Vagina (tissue), 2 donors: ENCODE measurements at places on chromosomes 13 and 19.

DNA sequence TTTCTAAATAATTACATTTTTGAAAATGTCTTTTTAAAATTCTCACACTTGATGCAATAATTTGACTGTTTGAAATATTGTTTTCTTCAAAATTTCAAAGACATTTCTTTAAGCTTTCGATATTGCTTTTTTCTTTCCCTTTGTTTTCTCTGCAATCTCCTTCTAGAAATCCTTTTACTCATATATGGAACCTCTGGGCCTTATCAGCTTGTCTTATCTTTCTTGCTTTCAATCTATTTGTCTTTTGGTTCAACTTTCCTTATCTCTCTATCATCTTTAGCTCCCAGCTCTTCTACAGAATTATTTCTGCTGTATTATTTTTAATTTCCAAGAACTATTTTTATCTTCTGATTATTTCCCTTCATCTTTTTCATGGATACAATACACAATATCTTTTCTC, 80.7 kb upstream of the DIAPH3 start:
- no peak for DNase-seq

DNA sequence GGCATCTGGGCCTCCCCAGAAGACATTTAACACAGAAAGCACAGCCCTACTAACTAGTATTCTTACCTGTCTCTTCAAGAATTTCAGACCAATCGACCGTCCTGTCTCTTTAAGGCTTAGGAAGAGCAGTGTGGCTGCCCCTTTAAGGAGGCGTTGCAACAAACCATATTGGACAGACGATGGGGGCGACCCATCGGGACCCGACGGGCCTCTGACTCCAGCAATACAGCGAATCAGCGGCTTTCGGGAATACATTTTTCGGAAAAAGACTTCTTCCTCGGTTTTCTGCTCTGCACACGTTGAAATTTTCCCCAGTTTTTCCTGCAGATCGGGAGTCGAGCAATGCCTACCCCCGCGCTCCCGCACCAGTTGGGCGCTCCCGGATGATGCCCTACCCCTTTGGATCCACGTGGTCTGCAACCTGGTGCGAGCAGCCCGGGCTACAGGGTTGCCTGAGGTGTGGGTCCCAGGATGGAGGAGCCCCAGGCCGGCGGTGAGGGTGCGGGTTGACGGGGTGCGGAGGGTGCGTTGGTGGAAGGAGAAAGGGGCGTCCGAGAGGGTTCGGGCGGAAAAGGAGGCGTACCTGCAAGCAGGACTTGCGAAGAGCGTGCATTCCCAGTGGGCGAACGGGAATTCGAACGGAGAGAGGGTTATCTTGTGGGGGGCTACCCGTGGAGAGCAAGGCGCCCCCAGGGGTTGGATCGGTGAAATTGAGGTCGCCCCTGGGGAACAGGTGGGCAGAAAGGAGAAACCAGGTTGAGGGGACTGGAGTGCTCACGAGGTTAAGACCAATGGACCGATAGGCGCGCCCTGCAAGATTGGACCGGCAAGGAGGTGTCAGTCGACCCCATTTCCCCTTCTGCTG, at the start of gene POLR1G:
Gene POLR1G (plus strand): TSS at position 419 of the 865 bp plus-strand sequence. CDS start 53 bp downstream, at position 472.
- no peak for DNase-seq

GRCh38 chr13:26920614-26921355, 160.2 kb upstream of the GPR12 start:
- DNase-seq: no peak

DNA sequence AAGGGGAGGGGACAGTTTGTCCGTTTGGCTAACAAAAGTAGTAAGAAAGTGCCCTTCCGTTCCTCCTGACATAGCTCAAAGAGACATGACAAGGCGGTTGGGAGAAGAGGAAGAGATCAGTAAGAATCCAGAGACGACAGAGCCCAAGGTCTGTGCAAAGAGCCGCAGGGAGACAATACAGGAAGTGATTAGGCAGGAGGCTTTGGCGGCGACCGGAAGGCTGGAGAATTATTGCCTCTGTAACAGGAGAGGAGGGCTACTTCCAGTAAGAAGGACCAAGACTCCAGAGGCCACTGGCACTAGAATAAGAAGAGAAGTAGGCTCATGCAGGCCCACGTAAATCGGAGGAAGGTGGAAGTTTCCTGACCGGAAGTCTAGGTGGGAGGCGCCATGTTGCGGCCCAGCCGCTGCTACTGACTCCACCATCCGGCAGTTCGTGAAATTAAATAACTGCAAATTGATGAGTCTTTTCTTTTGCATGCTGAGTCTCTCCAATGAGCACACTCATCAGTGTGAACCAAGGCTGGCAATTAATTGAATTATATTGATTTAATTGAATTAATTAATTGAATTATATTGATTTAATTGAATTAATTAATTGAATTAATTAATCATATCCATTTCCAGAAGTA, 9.9 kb downstream of the RFX2 start:
- DNase-seq: no peak

DNA sequence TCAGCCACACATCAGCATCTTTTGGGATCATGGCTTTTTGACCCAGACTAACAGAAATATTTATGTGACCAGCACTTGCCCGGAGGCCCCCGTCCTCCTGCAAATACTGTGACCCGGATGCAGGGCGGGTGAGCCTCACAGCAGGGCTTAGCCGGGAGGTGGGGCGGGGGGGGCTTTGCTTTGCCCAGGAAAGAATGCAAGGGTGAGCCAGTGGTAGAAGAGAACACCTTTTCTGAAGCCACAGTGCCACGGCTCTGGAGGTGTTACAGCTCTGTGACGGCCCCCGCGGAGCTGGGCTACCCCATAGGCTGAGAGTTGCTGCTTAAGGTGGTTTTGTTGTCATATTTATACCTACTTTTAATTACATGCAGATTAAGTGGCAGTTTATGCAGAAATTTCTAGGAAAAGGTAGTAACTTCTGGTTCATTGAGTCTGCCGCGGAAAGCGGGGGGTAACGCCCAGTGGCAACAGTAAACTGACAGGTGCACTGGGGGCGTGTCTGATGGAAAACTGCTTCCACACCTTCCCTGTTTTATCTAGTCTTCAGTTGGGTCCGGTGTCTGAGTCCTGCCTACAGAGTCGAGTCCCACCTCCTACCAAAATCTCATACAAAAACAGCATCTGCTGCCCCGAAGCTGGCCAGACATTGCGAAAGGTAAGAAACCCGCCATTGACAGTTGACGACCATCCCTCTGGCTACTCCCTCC, 187.9 kb downstream of the TEX29 start:
- no peak for DNase-seq

DNA sequence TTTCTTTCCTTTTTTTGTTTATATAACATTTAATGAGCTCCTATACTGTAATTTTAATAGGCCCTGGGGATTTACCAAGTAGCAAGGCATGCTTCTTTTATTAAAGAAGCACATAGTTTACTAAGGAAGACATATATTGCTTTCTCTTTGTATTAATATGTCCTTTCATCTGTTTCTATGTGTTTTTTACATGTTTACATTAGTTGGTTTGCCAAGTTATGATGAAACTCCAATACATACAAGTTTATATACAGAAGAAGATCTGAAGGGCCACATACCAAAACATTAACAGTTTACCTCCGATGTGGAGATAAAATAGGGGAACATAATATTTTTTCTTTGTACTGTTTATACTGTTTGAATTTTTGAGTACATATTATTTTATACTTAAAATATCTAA, 100.9 kb downstream of the LACC1 start:
- DNase-seq: no peak
